KBM-7 (cell line): ENCODE measurements at places on chromosomes 16 and 17.

GRCh38 chr17:78842881-78843565 is 2.4 kb upstream of the USP36 start:
- peak; percentile 72 for DNase-seq

DNA sequence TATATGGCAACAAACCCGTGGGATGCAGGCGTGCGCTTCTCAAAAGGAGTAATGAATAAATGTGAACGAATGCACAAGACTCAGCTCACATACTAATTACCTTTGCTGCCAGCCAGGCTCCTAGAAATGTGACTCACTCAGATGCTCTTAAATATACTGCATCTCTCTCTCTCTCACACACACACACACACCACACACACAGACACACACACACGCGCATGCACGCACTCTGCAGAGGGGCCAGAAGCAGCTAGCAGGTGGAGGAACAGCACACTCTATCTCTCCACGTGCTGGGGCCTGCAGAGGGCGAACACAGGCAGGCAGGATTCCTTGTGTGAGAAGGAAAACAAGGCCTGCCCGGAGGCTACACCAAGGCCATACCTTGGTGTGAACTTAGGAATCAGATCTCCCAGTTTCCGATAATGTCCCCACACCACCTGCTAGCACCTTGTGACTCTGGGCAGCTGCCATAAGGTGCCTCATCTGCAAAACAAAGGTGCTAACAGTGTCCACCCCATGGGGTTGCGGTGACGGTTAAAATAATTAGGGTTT is 5.3 kb downstream of the GPRC5B start:
- DNase-seq: peak; percentile 23

DNA sequence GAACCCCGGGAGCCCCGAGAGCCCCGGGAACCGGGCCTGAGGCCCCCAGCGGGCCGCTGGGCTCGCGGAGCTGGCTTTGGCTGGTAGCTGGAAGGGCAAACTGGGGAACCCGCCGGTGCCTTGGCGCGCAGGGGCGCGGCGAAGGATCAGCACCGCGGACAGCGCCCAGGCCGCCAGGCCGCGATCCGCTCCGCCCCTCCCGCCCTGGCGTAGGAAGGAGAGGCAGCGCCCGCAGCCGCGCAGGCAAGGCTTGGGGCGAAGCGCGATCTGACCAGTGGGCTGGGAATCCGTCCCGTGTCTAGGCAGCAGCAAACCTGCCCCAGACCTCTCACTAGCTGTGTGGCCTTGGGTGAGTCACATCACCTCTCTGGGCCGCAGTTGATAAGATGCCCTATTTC is 331 bp upstream of the CCDC92B start:
- DNase-seq: peak; percentile 86

GRCh38 chr16:56669005-56669839 is at the start of gene MT1H:
Gene MT1H, plus strand, starts transcription at chr16:56669814. Its CDS starts 71 bp downstream, at chr16:56669885.
- DNase-seq: no peak

DNA sequence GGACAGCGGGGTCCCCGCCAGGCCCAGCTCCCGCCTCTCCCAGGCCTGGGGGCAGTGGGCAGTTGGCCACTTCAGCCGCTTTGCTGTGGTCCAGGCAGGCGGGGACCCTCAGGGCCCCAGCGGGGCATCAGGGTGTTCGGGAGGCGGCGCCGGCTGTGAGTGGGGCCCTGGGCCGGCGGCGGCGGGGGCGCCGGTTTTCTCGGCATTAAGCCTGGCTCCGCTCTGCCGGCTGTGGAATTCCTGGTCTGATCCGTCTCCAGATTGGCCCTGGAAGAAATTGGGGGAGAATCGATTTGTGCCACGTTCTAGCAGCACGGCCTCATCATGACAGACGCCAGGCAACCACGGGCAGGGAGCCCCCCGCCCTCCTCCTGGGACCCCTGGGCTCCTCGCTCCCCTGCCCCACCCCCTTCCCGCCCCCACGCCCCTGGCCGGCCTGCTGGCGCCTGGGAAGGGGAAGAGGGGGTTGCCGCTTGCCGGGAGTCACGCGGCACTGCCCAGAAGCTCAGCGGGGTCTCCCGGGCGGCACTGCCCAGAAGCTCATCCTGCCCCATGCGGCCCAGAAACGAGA is 28.6 kb upstream of the SSTR5 start:
- DNase-seq: no peak

GRCh38 chr16:4142268-4142667 is 26.0 kb upstream of the ADCY9 start:
- no peak for DNase-seq

DNA sequence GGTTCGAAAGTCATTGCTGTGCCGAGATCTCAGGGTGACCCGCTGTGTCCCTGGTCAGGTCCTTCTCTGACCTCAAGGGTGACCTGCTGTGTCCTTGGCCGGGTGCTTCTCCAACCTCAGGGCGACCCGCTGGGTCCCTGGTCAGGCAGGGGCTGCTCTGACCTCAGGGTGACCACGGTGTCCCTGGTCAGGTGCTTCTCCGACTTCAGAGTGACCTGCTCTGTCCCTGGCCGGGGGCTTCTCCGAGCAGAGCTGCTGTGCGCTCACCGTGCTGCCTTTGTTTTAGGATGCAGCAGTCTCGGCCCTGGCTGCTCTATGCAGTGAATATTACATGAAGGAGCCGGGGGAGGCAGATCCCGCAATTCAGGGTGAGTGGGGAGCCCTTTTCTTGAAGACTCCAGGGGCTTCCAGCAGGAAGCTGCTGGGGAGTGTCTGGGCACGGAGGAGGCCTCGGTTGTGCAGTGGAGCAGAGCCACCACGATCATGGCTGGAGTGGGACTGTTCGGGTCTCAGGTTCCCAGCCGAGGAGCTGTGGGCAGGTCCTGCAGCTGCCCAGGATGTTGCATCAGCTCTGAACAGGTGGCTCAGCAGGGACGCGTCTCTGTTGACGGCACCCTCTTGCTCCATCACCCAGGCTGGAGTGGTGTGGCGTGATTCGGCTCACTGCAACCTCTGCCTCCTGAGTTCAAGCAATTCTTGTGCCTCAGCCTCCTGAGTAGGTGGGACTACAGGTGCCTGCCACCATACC is 83.7 kb upstream of the ZNF750 start:
- no peak for DNase-seq

- peak; percentile 65 for DNase-seq
Observed at GRCh38 chr17:40596261-40596919, 31.1 kb upstream of the CCR7 start.

GRCh38 chr16:10765772-10766171 is 22.1 kb downstream of the NUBP1 start:
- no peak for DNase-seq

DNA sequence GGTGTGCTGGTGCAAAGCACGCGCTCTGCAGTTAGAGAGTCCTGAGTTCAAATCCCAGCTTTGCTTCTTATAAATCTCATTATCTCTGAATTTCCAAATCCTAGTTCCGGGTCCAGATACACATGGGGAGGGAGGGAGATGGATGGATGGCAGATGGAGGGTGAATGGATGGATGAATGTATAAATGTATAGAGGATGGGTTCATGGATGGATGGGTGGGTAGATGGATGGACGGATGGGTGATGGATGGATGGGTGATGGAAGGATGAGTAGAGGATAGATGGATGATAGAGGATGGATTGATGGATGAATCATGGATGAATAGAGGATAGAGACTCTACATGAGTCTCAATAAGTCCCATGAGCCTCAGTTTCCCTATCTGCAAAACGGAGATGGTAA is 89.9 kb downstream of the MYH11 start:
- no peak for DNase-seq

GRCh38 chr17:32525122-32525521 is 38.3 kb downstream of the CDK5R1 start:
- peak; percentile 14 for DNase-seq

- DNase-seq: peak; percentile 72
Observed at GRCh38 chr17:74780443-74781238, 4.5 kb upstream of the NAT9 start.

DNA sequence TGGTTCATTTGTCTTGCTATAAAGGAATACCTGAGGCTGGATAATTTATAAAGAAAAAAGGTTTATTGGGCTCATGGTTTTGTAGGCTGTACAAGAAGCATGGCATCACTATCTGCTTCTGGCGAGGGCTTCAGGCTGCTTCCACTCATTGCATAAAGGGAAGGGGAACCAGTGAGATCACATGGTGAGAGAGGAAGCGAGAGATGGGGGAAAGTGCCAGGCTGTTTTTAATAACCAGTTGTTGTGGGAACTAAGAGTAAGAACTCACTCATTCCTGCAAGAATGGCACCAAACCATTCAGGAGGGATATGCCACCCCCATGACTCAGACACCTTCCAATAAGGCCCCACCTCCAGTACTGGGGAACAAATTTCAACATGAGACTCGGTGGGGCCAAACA is 24.3 kb downstream of the SPECC1 start:
- DNase-seq: no peak

DNA sequence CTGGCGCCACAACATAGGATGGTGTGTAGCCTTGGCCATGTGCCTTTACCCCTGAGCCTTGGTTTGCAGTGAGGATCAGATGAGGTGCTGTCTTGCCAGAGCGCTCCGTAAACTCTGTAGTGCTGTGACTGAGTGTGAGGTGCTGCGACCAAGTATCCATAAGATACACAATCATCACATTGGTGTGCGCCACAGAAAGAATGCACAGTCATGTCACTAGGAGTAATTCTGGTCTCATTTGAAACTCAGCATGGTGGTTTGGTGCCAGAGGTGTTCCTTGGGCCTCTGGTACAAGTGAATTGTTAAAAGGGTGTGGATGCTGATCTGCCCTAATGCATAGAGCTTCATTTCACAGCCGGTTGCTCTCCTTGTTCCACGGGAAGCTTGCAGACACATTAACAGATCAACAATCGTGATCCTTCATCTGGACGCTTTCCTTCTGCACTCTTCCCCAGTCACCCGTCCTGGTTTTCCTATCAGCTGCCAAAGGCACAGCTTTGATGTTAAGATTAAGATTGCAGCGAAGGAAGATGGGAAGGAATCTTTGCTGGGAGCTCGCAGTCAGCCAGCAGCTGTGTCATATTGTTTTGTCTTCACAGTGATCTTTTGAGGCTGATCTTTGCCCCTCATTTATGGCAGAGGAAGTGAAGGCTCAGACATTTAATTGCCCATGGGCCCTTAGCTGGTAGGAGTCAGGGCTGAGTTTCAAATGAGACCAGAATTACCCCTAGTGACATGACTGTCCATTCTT is 79.1 kb downstream of the KSR1 start:
- DNase-seq: no peak

DNA sequence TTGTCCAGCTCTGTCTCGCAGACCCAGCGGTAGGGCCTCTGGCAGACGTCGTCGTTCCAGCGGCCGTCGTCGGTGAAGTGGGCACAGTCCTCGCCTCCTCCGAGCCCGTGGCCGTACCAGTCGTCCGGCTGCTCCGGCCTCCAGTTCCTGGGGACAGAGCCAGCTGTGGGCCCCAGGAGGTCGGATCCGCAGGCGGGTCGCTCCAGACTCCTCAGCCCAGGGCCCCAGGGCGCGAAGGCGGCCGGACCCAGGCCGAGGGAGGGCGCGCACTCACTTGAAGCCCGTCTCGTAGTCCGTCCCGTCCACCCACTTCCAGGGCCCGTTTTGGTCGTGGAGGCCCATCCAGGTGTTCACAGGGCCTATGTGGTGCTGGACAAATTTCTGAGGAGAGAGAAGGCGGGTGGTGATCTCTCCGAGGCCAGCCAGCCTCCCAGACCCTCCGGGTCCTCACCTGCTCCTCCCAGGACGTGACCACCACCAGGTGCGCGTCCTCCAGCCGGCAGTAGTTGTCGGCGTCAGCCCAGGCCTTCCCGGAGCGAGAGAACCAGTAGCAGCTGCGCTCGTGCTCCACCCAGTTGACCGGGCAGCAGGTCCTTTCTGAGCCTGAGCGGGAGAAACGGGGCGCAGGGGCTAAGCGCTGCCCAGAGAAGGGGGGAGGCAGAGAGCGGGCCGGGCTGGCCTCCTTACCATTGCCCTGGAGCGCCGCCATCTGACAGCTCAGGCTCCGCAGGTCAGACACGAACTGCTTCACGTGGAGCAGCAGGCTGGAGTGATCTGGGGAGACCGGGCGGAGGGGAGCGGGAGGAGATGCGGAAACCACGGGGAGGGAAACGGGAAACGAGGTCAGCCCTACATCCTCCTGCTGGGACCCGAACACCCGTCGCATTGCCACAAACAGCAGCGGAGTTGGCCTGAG is 5.2 kb downstream of the ASGR1 start:
- DNase-seq: peak; percentile 39

DNA sequence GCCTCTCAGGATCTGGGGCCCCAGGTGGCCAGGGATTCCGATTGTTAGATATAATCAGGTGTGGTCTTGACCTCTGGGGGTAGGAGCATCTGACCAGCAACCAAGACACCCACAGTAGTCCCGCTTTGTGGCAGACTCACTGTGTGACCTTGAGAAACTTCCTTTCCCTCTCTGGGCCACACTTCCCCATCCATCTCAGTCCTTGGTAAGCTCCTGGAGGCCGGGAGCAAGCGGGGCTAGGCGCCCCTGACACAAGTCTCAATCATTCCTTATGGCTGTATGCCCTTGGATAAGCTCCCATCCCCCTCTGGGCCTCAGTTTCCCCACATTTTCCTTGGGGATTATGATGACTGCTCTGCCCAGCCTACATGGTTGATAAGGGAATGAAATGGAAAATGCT is 21.3 kb downstream of the CPNE2 start:
- DNase-seq: no peak

- DNase-seq: no peak
Observed at GRCh38 chr16:30030011-30030685, 923 bp downstream of the TLCD3B start.

DNA sequence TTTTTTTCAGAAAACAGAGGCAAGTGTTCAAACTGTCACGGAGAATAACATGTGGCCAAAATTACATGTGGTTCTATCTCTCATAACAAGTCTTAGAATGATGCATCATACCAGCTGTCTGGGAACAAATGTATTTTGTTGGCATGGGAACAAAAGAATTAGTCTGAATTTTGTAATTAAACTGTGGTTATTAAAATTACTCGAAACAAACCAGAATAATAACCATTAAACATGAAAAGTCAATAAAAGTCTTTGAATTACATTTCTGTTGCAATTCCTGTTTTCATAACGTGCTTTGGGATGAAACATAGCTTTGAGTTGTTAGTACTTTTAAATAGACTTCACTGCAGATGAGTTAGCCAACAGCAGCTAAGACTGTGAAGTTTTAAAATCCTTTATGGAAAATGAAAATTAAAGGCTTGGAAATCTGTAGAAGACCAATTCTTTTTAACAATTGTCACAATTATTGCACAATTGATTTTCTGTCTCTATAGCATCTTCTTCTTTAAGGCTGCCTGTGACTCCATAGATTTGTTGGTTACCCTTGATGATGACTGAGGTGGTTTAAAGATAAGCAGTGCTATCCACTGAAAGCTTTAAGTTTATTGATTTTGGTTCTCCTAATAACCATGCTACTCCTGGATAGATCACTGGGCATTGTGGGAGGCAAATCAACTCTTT is 117.9 kb upstream of the AXIN2 start:
- DNase-seq: no peak

- no peak for DNase-seq
Observed at GRCh38 chr17:81685108-81685507, 1.3 kb downstream of the HGS start.

GRCh38 chr16:87538160-87538559 is 45.3 kb upstream of the ZCCHC14 start:
- DNase-seq: no peak
